ENCODE measurements at places on chromosomes 16 and 17.

- no peak for DNase-seq
Observed at GRCh38 chr17:77146882-77147281, 6.1 kb downstream of the SEC14L1 start.

DNA sequence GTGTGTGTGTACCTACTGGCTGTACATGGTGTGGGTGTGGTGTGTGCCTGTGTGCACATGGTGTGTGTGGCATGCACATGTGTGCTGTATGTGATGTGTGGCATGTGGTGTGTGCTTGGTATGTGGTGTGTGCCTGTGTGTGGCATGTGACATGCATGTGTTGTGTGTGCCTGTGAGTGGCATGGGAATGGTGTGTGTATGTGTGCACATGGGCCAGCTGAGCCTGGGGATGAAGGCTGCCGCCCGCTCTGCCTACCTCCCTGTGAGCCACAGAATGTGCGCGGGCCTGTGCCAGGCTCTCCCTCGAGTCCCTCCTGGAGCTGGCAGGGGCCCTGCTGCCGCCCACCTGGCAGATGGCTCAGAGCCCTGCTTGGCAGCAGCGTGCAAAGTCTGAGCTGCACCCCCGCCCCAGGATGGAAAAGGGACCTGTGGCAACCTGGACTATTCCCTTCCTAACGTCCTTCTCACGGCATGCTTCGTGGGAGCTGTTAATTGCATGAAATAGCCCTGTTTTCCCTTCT is 9.3 kb downstream of the PRSS27 start:
- DNase-seq: no peak

DNA sequence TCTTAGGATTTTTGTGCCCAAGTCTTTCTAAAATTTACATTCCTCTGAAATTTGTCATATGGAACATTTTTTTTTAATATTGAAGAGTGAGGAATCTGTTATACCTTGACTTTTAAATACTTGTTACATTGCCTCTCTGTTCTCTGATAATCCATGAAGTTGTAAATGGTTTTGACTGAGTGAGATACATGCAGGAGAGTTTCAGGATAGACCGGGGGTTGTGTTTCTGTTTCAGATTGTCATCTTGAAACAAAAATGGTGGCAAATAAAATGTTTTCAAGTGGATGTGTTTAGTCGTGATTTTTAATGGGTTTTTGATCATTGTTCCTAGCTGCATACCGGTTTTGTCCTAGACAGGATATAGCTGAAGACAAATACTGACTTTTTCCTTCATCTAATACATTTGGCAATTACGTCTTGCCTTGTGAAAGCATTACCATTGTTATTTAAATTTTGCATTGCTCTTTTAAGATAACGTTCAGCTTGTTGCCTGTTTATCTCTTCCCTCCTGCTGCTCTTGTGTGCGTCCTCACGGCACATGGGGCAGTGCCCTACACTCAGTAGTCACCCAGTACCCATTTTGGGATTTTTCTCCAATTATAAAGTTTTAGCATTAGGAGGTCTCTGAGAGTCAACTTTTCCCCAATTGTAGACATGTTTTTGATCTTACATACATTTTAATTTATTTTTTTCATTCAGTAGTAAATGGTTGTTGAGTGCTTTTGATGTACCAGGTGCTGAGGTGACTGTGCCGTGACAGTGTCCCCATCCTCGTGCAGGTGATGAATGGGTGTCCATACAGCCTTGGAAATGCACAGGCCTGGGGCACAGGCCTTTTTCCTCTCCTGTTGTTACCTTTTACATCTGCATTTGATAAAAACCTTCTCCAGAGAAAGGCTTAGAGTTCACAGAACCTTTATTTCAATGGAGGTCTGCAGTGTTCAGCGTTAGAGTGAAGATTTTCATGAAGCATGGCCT is 169.9 kb downstream of the MSI2 start:
- DNase-seq: no peak

GRCh38 chr16:1057252-1057932 is 15.2 kb upstream of the SSTR5 start:
- DNase-seq: peak; percentile 58

GRCh38 chr16:57871456-57871855 is 69.2 kb upstream of the KIFC3 start:
- no peak for DNase-seq

GRCh38 chr17:6711681-6712057 is 1.5 kb downstream of the SLC13A5 start:
- peak; percentile 23 for DNase-seq

GRCh38 chr16:68491576-68491950 is 43.3 kb upstream of the SMPD3 start:
- no peak for DNase-seq

DNA sequence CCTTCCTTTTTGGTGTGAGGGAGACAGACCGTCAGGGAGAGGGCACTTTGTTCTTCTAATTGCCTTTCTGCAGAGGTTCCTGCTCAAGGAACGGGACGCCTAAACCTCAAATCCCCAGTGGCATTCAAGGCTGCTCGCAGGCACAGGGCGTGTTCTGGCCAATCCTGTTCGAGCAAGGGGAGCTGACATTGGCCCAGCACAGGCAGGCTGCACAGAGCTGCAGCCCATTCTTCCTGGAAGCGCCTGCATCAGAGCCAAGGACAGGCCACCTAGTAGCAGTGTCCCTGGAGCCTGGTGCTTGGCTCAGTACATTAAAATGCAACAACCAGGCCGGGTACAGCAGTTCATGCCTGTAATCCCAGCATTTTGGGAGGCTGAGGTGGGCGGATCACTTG is 72.2 kb upstream of the CREBBP start:
- peak; percentile 91 for DNase-seq

DNA sequence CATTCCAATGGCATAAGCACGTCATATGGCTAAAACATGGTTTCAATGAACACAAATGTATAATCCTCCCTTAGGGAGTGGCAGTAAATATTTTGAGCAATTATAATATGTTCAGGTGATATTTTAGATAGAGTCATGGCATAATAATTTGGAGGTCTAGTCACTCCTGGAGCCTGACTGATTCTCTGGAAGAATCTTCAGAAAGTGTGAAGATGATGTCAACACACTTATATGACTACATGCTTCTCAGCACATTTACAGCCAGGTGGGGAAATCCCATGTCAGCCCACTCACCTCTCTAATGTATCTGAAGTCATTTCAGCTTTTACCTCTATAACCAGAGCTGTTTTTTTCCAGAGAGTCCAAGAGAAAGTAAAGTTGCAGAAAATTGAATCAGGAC is 474.8 kb downstream of the SHISA9 start:
- no peak for DNase-seq

GRCh38 chr16:86835982-86836381 is 257.6 kb downstream of the FOXL1 start:
- no peak for DNase-seq

DNA sequence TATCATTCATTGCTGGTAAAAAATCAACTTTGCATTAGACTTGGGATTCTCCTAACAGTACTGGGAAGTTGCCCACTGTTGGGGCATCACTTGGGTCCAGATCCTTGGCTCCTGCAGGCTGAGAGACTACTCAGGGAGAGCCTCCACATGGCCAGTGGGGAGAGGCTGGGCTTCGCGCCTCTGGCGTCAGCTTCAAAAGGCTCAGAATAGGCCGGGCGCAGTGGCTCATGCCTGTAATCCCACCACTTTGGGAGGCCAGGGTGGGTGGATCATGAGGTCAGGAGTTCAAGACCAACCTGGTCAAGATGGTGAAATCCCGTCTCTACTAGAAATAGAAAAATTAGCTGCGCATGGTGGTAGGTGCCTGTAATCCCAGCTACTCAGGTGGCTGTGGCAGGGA is 3.4 kb upstream of the CSHL1 start:
- no peak for DNase-seq

DNA sequence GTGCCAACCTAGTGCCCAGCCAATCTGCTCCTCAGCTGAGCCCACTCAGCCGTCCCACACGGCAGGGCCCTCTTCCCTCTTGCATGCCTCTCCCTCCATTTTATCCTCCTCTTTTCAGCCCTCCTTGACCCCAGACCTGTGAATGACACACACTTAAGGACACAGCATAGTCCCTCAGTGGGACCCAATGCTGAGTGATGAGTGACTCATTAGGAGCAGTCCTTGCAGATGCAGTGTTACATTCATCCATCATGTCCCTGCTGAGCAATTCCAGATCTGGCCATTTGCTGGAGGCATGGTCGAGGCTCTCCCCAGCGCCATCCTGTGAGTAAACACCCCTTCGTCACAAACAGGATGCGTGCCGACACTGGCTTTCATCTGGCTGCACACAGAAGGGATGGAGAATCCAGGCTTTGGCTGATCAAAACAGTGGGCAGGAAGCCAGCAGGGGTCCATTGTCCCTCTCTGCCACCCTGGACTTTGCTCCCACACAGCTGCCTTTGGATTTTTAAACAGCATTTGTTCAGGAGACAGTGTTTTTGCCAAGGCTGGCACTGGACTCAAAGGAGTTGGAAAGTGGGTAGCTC is 122.6 kb downstream of the AXIN2 start:
- DNase-seq: no peak

DNA sequence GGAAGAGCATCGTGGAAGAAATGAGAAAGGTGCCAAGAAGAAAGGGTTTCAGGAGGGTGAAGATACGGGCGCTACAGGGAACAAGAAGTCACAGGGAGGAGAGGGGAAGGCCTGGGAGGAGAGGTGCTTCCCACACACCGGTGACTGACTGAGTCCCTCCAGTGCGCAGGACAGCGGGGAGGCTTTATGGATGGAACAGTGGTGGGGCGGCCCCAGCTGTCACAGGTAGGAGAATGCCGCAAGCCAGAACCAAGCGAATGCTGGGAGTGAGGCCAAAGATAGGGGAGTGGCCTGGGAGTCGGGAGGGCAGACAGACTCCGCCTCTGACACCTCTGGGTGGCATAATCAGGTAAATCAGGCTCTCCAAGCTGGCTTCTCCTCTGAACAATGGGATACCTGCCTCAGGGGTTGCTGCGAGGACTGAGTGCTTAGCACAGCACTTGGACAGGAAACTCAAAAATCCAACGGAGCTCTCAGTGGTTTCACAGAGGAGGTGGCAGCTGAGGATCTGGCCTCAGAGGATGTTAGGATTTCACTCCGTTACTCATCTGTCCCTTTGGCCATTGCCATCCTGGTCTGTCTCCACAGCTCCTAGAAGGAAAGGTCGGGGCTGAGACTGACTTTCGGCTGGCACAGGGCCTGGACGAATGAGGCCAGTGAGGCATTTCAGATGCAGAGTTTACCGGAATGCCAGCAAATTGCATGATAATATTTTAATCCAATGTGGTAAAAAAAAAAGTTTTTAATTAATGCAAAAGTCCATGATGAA is 717 bp upstream of the CNP start:
- DNase-seq: peak; percentile 55

DNA sequence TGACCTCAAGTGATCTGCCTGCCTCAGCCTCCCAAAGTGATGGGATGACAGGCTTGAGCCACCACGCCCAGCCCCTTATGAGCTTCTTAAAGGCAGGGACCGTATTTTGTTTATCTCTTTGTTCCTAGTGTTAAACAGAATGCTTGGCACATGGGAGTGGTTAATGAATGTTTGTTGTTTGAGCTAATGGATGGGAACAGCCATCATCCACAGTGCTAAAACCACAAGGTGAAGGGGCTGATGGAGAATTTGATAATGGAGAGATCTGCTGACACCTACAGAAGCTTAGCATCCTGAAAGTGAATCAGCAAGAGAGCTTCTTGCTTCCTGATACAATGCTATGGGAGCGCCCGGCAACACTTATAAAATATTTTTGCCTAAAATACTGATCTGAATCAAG is 8.6 kb upstream of the CDH1 start:
- no peak for DNase-seq

DNA sequence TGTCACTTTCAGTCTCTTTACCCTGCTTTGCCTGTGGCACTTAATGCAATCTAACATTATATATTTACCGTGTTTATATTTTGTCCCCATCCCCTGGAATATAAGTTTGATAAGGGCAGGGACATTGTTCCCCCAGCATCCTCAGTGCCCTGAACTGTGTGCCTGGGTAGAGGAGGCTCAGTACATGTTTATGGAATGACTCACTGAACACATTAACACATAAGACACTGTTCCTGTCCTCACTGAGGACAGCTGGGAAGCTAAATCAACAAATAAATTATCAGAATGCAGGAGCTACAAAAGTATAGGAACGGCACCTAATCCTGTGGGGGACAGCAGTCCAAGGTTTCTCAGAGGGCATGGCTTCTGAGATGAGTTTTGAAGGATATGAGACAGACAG is 27.8 kb downstream of the GRIN2A start:
- no peak for DNase-seq

- DNase-seq: no peak
Observed at GRCh38 chr17:74808714-74809430, 32.7 kb upstream of the NAT9 start.

DNA sequence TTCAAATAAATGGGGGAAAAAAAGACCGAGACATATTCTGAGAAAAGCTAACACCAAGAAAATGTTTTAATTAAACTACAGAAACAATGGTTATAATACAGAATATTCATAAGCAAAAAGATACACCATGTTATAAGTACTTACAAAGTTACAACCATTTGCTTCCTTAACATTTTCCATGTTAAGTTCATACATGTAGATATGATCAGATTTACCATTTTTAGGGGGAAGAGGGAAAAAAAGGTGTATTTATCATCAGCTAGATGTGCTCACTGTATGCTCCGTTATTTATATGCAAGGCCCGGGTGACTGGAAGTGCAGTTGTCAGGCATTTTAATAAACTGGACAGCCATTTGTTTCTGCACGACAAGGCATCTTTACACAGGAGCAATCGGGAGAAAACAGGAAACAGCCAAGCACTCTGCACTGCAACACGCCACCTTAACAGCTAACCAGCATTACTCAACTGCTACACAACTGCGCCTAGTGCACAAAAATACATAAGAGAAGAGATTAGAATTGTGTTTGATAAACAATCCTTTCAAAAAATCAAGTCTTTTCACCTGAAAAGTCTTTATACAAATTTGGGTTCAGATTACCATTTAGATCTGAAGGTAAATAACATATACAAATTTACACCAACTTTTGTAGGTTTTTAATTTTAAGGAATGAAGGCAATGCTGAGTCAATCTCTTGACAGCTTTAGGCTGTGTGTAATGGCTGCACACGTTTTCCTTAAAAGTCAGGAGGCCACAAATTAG is 2.9 kb downstream of the SRSF2 start:
- DNase-seq: no peak

- no peak for DNase-seq
Observed at GRCh38 chr16:69672998-69673713, 53.2 kb downstream of the NQO1 start.

- DNase-seq: no peak
Observed at GRCh38 chr17:55585629-55586028, 74.4 kb upstream of the SMIM36 start.

GRCh38 chr17:19411631-19412030 is 599 bp downstream of the RNF112 start:
- no peak for DNase-seq

GRCh38 chr17:63931981-63932561 is at the start of gene CD79B:
Gene CD79B (minus strand): TSS chr17:63932331. CDS start chr17:63932261, 70 bp downstream.
- DNase-seq: no peak
